ENCODE measurements at places on chromosomes 7 and 10.

DNA sequence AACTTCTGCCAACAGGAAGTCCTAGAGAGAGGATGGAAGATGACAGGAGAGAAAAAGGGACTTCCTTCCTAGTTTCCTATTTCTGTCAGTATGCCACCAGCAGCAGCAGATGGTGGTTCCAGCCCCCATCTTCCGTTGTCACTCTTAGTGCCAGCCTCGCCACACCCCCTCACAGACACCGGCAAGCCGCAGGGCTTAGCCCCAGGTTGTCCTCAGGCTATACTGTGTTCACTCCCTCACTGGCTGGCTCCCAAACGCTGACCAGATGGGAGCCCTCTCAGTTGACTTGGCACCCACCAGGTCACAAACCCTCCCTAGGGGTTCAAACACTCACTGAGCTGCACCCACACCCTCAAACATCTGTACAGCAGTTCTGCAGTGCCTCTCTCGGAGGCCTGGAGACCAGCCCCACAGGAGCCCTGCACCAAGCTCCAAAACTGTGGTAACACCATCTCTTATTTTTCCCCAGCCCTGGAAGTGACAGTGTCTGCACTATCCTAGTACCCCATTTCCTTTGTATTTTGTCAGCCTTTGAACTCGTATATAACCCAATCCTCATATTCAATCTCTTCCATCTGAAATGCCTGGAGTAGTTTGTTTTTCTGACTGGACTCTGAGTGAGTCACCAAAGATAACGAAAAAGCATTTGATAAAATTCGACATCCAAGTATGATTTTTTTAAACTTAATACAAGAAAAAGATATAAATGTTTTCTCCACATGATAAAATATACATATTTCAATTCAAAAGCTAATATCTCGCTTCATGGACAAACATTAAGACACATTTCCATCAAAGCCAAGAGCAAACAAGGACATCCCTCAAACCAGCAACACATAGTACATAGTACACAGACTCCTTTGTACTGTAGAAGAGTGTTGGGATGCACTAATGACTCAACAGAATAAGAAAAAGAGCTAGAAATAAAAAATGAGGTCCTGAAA lies 34.5 kb downstream of the SMURF1 start:
- DNase-seq, result no peak

GRCh38 chr10:1465993-1466764 lies 271.1 kb downstream of the ADARB2 start:
- no peak for DNase-seq

GRCh38 chr7:118844748-118845147 lies 620.2 kb downstream of the ANKRD7 start:
- no peak for DNase-seq

DNA sequence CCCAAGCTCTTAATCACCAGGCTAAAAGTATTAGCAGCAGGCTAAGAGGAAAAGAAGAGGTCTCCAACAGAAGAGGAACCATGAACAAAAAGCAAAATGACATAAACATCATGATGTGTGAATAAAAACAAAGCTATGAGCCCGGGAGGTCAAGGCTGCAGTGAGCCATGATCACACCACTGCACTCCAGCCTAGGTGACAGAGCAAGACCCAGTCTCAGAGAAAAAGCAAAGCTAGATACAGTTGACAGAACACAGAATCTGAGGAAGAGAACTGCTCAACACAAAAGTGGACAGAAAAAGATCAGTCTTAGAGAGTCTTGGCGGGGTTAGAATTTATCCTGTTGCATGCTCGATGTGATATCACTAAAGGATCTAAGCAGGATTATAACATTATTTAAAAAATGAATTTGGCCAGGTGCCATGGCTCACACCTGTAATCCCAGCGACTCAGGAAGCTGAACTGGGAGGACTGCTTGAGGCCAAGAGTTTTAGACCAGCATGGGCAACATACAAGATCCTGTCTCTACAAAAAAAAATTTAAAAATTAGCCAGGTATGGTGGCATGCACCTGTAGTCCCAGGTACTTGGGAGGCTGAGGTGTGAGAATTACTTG lies 37.5 kb downstream of the NT5C2 start:
- no peak for DNase-seq

GRCh38 chr7:117347962-117348672 lies 25.3 kb upstream of the WNT2 start:
- no peak for DNase-seq

- no peak for DNase-seq
Measured at GRCh38 chr7:55523366-55523765, 48.9 kb downstream of the VOPP1 start.

- no peak for DNase-seq
Measured at GRCh38 chr7:71386152-71386785, 254.3 kb downstream of the GALNT17 start.

GRCh38 chr7:11753433-11753832 lies 78.6 kb downstream of the THSD7A start:
- DNase-seq, result no peak

DNA sequence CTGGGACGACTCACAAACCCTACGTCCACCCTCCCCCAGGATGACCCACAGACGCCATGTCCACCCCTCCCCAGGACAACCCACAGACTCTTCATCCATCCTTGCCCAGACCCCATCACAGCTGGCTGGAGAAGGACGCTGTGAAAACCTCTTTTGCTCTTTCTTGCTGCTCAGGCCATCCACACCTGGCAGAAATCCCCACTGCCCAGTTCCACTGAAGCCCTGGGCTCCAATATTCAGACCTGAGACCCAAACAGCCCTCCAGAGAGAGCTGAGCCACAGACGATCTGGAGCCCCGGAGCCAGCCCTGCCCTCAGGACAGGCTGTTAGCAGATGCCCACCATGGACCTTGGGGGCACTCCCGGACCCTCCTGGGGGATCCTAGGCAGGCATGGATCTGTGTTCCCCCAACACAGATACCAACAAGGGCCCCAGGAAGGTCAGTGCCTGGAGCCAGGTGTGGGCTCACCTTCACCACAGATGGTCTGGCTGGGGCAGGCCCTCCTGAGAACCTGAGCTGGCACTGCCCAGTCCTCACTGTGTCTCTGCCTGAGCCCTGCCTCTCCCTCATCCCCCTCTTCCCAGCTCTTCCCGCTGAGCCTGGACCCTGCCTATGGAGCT lies 226.2 kb downstream of the PTPRN2 start:
- no peak for DNase-seq

DNA sequence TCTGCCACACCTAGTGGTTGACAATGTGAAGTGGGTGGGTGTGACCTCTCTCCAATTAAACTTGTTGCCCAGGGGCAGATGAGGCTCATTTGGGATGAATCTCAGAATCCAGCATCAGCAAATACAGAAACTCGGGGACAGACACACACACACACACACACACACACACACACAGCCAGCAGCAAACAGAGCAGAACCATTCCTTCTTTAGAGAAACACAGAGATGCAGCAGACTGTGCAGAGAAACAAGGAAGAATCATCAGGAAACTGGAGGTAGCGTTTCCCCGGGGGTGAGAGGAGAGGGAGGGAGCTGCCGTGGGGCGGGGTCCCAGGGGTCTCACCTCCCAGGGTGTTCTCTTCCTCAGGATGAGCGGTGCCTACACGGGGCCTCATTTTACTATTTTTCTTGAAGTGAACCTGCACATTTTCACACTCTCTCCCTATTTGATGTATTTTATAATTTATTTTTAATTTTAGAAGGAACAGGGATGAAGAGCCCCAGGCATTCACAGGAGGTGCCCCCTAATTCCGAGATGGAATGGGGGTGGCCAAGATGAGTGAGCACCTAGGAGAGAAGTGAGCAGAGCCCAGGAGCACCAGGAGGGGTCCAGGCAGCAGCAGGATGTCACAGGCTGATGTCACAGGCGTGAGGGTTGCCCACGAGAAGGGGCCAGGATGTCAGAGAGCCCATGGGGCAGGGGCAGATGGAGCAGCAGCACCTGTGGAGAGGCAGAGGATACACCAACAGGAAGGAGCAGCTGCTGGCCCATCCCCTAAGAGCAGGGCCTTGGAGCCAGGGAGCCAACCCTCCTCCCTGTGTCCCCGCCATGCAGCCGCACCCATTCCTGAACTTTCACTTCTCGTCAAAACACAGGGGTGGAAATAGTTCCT lies 85.3 kb upstream of the PPP2R2D start:
- DNase-seq, result no peak

GRCh38 chr7:92768501-92769393 lies 67.6 kb downstream of the CDK6 start:
- no peak for DNase-seq

GRCh38 chr7:28165961-28166955 lies 14.3 kb downstream of the JAZF1 start:
- DNase-seq, result no peak

DNA sequence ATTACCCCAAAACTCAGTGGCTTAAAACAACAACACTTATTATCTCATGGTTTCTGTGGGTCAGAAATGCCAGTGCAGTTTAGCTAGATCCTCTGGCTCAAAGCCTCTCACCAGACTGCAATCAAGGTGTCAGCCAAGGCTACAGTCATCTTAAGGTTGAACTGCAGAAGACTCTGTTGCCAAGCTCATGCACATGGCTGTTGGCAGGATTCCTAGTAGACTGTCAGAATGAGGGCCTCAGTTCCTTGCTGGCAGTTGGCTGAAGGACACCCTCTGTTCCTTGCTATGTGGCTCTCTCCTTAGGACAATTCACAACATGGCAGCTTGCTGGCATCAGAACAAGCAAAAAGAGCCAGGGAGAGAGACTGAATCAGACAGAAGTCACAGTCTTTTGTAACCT lies 34.7 kb downstream of the TOMM7 start:
- no peak for DNase-seq

DNA sequence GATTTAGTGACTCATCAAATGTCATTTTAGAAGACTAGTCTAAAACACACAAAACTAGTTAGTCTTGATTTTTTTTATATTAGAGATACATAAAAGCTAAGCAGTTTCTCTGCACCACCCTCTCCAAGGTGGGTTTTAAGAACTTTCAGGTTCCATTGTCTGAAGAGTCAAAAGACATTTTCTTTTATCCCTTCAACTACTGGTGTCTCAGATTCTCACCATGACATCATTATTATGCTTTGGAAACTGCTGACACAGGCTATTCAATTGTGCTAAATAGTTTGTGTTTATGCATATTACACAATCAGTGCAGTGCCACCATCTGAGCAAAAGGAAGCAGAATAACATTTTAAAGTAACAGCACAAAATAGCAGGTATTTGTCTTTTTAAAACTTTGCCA lies 52.2 kb downstream of the IGF2BP3 start:
- no peak for DNase-seq

DNA sequence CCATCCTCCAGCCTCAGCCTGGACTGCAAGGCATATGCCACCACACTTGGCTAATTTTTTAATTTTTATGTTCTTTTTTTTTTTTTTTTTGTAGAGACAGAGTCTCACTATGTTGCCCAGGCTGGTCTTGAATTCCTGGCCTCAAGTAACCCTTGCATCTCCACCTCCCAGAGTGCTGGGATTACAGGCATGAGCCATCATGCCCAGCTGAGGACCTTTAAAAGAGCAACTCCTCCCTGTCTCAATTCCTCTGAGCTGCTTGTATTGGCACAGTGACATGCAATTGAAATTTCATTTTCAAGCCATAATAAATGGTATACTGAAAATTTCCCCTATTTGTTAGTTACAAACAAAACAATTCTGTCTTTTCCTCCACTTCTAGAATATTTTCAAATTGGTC lies 19.5 kb downstream of the DNAJB9 start:
- DNase-seq, result no peak

GRCh38 chr7:35494407-35494806 lies 200.5 kb downstream of the HERPUD2 start:
- DNase-seq, result no peak

DNA sequence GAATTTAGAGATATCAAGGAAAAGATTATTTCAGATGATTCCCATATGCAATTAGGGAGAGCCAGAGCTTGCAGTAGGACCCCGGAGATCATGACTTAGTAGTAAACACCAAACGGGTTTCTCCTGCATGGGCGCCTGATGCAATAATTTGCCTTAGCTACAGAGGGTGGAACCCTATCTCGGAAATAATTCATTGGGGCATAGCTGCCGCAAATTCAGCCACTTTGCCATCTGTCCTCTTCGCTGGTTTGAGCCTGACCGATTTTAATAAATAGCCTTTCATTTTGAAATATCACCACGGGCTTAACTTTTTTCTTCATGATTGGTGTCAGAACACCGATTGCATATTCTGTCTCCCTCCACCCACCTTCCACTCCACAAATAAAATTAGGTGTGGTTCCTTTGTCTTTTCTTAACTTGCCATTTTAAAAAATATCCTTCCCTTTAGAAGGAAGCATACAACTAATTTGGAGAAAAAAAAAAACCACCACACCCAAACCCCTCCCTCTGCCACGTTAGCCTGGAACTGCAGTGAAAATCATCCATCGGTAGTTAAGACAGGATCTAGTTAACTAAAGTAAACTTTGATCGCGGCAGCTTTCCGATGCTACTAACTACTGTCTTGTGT lies 1.4 kb downstream of the GARS1 start:
- DNase-seq, result no peak

GRCh38 chr10:95247200-95247880 lies 43.5 kb downstream of the PDLIM1 start:
- no peak for DNase-seq

DNA sequence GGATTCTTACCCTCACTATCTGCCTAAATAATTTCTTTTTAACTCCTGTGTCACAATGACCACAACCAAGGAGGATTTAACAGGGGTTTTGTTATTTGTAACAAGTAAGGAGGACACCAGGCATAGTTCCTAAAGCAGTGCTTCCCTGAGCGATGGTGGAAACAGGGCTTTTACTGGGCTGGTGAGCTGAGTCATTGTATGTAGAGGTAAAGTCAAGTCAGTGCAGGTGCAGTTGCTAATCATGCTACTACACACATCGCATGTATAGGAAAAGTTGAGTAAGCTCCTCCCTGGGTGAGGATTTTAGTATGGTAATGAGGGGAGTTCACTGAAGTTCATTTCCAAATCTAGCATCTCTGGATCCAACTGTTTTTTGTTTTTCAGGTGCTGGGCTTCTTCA lies 22.9 kb upstream of the ABCA13 start:
- no peak for DNase-seq
